ENCODE measurements at places on chromosomes 6 and 20.

GRCh38 chr6:128569732-128570679 is 49.6 kb upstream of the PTPRK start:
- no peak for DNase-seq

- DNase-seq, result no peak
Observed at GRCh38 chr6:33728438-33728837, 16.9 kb upstream of the UQCC2 start.

- no peak for DNase-seq
Observed at GRCh38 chr20:9499126-9499899, 15.1 kb upstream of the LAMP5 start.

DNA sequence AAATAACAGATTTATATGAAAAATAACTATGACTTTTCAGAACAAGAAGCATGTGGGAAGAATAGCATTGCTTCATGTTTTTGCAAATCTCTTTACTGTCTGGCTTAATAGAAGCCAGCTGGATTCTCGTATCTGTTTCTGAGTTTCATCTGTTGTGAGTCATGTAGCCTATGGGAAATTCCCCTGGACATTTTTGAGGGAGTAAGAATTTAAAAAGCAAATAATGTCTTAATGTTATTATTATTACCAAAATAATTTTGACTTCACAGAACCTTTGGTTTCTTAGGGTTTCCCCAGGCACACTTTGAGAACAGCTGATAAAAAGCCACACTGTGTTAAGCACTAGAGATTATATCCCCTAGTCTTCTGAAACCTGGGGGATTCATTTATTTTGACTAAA is 75.8 kb downstream of the SYCP2L start:
- DNase-seq, result no peak
